HCT116 (cell line): ENCODE measurements at places on chromosomes 7 and 10.

DNA sequence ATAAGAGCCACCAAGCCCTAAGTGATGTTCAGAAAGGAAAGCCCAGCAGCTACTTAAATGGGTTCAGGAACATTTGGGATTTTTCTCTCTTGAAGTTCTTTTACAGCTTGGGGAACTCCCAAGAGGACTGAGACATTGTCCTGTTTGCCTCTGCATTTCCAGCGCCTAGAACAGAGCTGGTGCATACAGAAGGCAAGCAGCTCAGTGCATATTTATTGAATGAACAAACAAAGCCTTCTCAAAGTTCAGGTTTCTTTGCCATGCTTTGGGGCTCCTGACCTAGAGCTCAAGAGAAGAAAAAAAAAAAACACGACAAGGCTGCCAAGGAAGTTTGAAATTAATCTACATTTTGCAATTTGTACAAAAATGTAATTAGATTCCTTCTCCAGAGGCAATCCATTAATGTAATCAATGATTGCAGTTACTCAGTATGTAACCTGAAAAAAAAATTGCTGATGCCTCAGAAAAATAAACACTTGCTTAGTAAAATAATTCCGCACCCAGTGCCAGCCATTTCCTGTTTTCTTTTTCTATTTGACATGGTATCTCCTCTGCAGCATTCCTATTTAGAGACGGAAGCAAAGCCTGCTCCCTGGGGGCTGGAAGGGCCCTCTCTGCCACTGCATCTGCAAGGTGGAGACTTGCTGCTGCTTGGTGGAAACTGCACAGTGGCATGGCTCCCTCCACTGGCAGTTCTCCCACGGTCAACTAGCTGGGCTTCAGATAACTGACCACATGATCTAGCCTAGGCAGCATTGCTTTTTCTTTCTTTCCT is 157.3 kb downstream of the TMEM178B start:
- DNase-seq, result peak; percentile 21

DNA sequence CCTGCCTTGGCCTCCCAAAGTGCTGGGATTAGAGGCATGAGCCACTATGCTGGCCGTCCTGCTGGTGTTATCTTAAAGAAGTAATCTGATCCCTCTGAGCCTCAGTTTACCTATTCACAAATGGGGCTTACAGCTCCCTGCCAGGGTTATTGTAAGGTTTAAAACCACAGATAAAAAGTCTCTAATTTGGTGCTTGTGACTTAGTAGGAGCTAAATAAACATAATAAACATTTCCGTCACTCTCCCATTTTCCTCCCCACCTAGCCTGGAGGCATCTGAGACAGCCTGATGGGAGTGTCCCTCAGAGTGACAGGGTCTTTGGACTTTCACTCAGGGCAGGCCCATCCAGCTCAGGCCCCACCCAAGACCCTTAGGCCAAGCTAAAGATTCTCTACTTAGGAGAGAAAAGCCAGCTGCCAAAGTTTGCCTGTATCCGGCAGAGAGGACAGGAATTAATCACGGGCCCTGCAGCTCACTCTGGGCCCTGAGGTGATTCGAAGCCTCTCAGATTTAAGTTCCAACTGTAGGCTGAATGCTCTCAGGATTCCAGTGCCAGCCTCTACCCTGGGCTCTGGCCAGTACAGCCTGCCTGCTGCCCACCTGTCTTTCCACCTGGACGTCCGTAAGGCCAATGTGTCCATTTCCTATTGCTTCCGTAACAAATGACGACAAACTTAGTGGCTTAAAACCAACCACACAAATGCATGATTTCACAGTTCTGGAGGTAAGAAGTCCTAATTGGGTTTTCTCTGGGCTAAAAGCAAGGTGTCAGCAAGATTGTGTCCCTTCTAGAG is 21.8 kb upstream of the DUSP5 start:
- no peak for DNase-seq

DNA sequence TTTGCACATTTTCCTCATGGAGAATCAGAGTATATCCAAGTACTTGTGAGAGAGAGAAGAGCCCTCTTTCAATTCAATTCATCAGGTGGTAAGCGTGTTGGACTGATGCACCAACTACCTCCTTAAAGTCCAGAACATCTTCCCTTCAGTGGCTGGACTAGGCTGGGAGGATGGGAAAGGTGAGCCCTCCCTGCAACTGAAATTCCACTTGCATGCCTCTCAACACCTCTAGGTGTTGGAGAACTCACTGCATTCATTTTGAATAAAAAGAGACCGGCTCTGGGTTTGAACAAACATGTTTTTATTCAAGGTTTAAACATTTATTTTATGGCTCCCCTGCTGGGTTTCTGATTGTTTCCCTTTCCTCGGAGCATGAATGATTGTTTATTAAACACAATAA is 573.5 kb downstream of the CCSER2 start:
- DNase-seq, result no peak

- DNase-seq, result no peak
Measured at GRCh38 chr7:29486191-29486700, 77.4 kb upstream of the PRR15 start.

GRCh38 chr10:59557642-59558041 is 152.0 kb downstream of the SLC16A9 start:
- no peak for DNase-seq

DNA sequence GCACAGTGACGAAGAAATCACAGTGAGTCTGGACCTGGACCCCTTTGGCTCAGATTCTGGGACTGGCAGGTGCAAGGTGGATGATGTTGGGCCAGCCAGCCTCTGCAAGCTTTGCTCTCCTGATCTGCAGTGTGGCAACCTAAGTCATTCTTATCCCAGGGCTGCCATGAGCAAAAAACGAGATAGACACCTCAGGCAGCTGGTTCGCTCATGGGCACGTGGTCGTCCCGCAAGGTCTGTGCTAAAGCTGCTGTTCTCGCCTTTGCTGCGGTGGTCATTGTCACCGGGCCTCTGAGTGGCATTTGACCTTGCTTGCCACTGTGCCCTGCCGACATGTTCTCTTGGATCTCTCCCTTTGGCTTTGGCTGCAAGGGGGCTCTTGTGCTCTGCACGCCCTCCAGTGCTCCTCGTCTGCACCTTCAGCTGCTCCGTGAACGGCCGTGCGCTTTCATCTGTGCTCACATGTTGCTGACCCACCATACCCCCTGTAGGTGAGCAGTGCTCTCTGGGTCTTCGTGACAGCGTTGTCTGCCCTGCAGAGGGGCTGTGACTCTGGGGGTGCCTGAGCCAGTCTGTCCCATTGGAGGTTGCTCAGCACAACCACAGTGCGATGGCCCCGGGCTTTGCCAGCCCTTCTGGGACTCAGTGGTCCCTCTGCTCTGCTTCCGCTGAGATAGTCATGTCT is 317.0 kb downstream of the GLRX3 start:
- no peak for DNase-seq

GRCh38 chr7:151367284-151367683 is 25.7 kb downstream of the NUB1 start:
- no peak for DNase-seq

DNA sequence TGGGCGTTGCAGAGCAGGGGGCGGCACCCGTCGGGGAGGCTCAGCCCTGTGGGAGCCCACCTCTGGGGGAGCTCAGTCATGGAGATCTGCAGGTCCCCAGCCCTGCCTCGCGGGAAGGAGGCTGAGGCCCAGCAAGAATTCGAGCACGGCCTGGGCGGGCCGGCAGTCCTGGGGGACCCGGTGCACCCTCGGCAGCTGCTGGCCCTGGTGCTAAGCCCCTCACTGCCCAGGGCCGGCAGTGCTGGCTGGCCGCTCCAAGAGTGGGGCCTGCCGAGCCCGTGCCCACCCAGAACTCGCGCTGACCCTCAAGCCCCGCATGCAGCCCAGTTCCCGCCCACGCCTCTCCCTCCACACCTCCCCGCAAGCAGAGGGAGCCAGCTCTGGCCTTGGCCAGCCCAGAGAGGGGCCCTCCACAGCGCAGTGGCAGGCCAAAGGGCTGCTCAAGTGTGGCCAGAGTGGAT is 76.2 kb downstream of the TMEM26 start:
- DNase-seq, result no peak

DNA sequence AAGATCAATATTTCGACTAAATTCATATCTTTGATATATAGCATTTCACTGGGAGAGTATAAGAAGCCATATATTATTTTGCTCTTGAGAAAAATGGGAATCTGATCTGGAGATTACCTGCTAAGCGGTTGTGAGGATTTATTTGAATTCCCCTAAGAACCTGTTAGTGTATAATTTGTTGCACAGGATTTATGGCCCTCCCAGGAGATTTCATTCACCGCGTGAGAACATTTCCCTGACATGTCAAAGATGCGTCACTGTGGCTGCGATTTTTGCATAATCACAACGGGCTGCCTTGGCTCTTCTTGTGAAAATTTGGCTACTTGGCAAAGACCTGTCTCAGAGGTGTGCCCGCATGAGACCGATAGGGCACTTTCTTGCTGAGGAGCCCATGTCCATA is 184.7 kb upstream of the PFKP start:
- DNase-seq, result no peak

GRCh38 chr10:46040004-46040403 is 6.1 kb downstream of the MSMB start:
- DNase-seq, result no peak
